Fibroblast of skin of right quadriceps (primary cell): ENCODE measurements at places on chromosomes 1 and 21.

DNA sequence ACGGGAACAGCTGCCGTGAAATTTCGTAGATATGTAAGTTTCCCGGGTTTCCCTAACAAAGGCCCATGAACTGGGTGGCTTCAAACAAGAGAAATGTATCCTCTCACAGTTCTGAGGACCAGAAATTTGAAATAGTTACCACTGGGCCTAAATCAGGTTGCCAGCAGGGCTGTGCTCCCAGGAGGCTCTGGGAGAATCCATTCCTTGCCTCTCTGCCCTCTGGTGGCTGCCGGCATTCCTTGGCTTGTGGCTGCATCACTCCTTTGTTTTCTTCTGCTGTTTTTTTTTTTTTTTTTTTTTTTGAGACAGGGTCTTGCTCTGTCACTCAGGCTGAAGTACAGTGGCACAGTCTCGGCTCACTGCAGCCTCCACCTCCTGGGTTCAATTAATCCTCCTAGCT, 23.7 kb downstream of the UMODL1 start:
- no peak for DNase-seq

DNA sequence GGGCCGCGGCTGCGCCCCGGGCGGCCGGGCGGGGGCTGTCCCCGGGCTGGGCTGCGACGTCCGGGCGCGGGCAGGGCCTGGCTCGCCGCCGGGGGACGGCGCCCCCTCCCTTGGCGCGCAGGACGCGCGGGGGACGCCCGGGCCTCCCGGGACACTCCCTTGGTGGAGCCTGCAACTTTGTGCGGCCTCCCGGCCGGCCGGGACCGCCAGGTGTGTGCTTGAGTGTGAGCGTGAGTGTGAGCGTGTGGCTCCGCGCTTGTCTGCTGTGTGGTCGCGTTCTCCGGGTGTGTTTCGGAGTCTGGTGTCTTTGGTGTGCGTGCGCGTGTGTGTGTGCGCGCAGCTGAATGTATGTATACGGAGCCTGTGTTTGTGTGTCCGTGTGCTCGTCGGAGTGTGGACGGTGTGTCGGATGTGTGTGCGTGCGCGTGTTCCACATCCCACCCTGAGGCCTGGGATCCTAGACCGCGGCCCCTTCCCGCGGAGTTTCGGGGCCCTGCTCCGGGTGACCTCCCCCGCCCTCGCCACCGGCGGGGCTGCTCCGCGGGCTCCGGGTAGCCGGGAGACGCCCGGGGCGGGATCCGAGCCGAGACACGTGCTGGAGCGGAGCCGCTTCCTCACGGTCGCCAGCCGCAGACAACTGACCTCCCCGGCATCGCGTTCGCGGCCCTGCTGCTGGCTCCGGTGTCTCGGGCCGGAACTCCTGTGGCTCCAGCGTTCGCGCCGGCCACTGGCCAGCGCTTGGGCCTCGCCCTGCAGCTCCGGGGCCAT, 1.7 kb downstream of the PTPRU start:
- DNase-seq, result no peak

GRCh38 chr1:99634971-99635624, 10.8 kb upstream of the PALMD start:
- no peak for DNase-seq

GRCh38 chr21:46111857-46112724, 14.2 kb downstream of the COL6A2 start:
- DNase-seq, result no peak

DNA sequence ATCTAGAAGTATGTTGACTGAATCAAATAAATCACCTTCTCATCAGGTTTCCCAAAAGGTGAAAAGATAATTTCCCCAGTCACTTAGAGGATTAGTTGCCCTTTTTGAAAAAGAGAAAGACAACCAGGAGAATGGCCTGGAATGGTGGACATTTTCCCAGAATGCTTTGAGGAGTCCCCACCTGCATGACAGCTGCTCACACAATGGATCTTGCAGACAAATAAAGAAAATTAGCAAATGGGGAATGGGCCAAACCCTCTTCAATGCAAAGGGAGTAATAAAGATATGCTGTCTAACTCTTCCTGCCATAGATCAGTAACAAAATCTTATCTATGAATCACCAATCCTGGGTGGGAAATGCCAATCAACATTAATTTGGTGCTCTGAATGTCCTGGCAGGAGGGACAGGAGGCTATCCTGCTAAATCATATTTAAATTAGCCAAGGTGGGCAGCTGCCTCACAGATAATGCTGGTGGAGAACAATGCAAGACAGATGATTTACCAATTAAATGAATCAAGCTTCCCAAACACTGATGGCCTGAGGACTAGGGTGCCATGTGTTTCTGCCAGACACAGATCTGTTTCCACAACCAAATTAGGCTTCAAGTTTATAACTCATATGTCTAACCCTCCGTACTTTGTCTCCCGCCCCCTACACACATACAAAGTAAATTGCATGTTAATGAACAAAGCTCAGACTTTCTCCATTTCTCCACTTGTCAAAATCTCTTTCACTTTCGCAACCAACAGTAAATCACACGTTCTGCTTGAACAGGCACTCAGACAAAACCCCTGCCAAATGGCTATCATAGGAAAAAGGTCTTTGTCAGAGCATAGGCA, 488.0 kb upstream of the PLXNA2 start:
- no peak for DNase-seq

- no peak for DNase-seq
Observed at GRCh38 chr1:40898431-40898901, 36.3 kb upstream of the CITED4 start.

- DNase-seq, result no peak
Observed at GRCh38 chr1:184891440-184891839, 82.9 kb downstream of the NIBAN1 start.

DNA sequence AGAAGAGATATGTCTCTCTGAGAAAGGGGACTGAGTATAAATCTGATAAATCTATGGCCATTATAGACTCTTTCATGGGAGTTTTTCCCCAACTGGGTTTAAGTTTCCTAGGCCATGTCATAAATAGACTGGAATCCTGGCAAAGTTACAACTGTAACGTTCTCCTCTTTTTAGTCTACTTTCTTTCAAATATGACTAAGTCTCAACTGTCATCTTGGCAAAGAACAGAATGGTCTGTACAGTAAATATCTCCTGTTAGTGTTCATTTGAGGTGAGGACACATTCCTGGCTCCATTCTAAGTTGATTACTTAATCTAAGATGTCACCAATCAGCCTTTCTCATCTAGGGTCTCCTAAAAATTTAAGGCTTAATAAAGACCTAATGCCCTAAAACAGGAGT, 300.5 kb downstream of the BRINP2 start:
- DNase-seq, result peak; percentile 37

DNA sequence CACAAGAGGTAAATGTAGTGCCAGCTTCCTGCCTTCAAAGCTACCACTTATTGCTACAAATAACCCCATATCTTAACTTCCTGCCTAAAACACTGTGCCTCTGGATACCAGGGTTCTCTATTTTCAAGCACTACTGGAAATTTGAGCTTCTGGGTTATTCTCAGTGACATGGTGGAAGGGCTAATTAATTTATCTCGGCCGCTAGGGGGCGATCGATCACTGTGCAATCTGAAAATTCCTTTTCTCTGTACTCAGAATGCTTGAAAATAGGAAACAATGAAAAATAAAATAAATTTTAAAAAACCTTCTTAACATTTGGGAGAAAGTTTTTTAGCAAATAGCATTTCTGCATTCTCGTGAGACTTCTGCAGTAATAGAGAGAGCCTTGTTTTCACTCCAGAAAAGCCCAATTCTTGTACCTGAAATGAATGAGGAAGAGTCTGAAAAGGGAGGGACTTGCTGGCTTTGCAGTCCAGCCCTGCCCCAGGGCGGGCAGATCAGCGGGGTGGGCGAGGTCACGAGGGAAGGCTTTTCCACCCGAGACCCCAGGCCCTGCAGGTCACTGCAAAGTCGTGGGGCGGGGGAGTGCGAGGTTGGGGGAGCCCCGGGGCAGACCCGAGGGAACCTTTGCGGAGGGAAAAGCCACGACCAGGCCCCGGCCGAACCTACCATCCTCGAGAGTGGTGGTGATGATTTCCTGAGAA, 276.7 kb downstream of the PCP4 start:
- peak; percentile 52 for DNase-seq

GRCh38 chr1:10897981-10898728, 101.7 kb upstream of the CASZ1 start:
- DNase-seq, result peak; percentile 35

- DNase-seq, result no peak
Observed at GRCh38 chr1:51731998-51732397, 115.1 kb downstream of the OSBPL9 start.

DNA sequence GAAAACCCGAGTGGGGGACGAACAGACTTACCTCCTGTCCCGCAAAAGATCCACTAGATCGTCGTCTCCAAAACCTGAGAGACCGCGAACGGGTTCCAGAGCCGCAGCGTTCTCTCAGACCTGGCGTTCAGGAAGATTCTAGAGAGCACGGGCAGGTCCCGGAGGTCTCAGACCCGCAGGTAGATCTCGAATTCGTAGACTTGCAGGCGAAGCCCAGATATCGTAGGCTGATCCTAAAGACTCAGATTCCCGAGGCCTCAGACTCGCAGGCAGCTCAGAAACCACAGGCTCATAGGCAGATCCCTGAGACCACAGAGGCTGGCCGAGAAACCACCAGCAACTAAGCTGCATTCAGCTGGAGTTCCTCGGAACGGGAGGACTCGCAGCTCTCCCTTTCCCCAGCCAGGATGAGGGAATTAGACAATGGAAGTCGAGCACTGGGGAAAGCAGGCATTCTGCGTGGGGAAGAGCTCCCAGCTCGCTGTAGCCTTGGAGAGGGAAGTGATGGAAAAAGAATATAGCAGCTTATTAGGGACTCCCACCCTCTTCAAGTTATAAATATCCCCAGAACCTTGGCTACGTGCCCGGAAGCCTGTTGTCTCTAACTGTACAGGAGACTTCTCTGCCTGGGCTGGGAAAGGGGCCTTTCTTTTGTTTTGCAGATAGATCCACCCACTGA, at the start of gene ZNF436:
Gene ZNF436, minus strand, starts transcription at position 502 of the 679 bp plus-strand sequence. CDS start 1,831 bp downstream, outside the sequence.
- DNase-seq, result peak; percentile 93

DNA sequence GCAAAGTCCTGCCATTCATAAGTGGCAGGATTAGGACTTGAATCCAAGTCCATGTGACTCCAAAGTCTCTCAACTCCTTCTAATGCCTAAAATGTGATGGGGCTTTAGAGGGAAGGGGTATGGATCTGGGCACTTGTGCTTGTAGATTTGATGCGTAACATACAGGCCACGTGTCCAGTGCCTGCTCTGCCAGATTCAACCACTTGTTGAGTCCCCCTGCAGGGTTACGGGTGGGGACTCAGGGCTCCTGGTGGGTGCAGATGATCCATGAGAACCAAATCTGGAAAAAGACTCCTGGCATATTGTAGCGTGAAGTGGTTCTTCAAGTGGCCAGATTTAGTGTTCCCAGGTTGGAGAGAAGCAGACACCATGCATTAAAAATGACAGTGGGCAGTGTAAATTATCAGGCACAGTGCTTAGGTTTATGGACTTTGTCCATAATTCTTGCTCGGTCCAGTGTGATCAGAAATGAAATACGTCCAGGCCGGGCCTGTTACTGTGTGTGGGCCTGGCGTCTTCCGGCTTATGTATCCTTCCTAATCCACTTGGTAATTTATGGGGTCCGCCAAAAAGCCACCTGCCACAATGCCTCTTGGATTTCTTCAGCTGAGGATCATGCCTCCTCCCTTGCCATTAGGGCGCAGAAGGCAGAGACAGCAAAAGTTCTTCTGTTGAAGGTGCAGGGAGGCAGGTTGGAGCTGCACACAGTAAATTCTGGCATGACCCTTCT, 51.2 kb upstream of the LRP8 start:
- no peak for DNase-seq

DNA sequence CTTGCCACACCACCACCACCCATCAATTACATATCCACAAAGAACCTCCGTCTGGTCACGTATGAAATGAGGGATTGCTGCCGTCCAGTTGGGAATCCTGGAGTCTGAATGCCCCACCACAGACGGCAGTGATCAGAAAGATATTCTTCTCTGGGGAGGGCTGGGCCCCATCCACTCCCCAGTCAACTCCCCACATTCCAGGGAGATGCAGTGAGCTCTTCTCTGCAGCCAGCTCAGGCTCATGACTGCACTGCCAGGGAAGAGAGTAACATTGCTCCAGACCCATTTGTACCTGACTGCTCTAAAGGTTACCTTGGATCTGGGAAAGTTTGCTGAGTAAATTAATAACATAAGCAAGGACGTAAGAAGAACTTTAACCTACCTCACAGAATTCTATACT, 18.3 kb downstream of the DEGS1 start:
- DNase-seq, result no peak

GRCh38 chr1:207789792-207790787, 38.2 kb downstream of the CD46 start:
- no peak for DNase-seq

GRCh38 chr1:222828939-222829338, 14.1 kb downstream of the DISP1 start:
- no peak for DNase-seq

DNA sequence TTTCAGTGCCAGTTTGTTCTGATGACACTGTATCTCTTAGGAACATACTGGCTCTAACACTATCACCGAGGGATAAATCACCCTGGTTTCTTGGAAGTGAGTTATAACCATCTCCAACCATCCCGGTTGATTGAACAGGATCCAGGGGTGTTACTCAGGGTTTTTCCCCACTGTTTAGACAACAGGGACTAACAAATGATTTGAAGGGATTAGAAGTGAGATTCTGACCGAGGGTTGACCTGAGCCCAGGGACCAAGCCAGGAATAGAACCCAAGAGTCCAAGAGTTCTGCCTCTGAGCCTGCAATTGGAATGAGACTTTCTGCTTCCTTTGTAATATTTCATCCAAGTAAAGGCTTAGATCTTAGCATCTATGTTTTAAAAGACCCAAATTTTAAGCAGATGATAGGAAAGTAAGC, 154.0 kb downstream of the DHRS3 start:
- DNase-seq, result no peak

DNA sequence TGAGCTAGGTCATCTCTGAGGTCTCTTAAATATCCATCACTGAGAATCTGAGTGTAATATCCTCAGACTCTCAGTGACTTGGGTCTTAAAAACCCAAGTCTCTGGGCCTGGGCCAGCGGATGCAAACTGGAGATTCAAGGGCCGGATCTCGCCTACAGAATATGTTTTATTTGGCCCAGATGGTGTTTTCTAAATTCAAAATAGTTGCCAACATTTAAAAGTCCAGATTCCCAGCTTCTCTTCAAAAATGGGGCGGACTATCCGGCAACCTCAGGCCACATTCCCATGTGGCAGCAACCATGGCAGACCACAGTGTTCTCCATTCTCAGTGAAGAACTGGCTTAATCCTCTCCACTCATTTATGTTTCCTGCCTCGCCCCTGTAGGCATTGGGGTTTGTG, 12.7 kb upstream of the HEYL start:
- no peak for DNase-seq

DNA sequence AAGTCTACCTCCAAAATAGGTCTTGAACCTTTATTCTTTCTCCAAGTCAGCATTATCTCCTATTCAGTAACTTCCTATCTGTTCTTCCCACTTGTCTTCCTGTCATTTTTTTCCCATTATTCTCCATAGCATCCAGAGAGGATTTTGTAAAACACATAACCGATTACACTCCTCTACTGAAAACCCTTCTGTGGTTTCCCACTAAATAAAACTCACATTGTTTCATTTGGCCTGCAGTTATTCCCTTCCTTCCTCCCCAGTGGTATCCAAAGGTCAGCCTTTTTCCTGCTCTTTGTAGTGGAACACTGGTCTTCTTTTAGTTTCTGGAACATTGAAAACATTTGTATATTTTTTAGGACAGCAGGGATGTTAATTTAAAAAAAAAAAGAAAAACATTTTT, 266.0 kb downstream of the GPR52 start:
- no peak for DNase-seq
